ENCODE measurements at places on chromosomes 13 and 19.

GRCh38 chr19:41016488-41017071 lies 25.5 kb downstream of the CYP2B6 start:
- DNase-seq = no peak

DNA sequence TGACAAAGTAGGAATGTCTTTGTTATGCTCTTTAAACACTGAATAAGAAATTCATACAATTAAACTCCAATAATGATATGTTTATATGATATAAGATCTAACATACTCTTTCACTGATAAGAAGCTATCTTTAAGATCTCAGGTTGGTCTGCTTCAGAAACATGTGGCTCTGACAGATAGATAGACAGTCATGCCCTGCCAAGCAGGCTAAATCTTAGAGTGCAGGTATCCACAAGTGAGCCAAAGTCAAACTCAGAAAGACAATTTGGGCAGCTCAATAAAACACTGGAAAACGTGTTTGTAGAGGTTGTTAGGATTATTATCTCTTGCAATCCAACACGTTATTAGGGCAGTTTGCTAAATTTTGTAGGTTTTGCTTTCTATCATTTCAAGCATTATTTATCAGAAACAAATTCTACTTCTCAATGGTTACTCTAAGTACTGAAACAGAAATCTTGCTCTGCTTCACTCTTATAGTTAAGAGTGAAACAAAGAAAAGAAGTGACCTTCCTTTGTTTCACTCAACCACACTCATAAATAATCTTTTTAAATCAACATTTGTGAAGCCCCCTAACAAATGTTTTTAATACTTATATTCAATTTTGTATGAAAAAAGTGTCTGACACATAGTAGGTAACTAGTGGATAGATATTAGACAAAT lies 1255.6 kb downstream of the DIAPH3 start:
- no peak for DNase-seq

DNA sequence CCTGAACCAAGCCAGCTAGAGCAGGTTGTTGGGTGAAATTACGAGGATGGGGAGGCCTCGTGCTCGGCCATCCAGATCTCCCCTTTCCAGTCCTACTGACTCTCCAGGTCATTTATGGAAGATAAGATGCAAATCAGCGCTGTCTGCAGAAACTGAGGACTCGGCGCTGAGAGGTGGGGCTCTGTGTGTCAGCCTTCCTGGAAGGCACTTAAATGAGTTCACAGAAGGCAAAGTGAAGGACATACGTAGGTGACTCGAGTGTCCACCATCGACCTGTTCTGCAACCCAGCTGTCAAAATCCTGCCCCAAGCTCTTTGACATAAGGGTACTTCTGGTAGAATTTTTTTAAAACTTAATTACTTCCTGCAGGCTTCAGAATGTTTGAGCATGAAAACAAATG lies 86.4 kb downstream of the RAB20 start:
- DNase-seq = no peak

DNA sequence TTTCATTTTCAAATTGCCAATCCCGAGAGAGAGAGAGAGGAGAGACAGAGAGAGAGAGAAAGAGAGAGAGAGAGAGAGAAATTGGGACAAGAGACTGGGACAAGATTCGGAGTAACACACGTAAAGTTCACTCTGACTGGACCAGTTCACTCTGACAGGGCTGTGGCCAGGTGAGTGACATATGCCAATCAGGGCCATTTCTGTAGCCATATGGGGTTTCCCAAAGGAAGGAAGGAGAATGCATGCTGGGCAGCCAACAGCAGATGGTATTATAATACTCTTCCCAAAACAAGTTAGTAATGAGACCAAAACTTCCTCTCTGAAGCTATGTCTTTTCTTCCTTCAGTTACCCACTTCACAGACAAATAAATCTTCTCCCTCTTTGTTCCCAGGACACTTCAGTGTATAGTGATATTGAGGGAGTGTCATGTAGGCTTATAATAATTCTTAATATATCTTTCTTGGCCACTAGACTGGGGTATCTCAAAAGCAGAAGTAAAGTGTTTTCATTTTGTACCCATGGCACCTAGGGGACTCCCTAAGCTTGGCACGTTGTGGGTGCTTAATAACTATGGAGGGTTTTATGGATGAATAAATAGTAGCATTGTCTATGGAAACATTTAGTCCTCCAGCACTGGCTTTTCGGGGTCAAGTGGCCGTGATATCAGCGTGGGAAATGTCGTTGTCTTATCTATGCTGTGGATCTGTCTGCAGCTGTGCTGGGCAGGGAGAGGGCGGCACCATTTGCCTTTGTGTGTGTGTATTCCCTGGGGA lies 51.6 kb downstream of the SERP2 start:
- no peak for DNase-seq

DNA sequence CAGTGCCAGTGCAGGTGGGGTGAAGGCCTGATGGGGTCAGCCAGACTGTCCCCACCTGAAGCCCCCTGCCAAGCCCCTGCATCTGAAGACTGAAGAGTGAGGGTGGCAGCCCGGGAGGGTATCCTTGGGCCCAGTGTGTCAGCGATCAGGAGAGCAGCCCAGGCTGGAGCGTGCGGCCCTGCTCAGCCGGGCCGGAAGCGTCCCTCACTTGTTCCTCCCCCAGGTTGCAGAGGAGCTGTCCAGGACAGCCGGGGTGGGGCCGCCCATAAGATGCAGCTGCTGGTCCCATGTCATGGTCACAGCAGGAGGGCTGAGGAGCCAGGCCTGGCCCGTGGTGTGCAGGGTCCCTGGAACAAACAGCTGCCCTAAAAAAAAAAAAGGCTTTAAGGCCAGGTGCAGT lies 55.4 kb downstream of the KDM4B start:
- no peak for DNase-seq

GRCh38 chr13:103895835-103896531 lies 829.8 kb upstream of the SLC10A2 start:
- DNase-seq = no peak

DNA sequence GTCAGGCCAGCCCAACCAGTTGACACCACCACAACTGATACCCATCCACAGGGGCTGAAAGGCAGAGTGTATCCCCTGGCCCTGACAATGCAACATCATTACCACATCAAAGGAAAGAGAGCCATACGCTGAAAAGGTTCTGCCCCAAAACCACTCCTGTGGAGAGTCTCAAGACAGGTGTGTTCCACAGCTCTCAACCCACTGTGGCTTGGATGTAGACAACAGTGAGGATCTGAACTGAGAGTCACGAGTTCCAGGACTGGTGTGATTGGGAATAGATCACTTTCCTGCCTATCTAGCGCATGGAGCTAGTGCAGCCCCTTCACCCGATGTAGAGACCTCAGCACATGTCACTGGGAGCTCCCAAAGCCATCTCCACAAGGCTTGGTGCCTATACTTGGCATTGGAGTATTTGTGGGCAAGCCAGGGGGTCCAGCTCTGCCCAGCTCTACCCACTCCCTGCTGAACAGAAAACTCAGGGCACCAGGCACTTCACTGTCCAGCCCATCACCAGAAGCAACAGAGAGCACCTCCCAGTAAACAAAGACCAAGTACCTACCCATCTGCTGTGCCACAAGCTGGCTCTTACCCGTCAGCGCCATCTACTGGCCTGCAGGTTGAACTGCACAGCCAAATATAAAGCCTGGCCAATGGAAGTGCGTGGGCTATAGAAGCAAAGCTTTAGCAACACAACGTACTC lies 579.5 kb downstream of the UQCRFS1 start:
- DNase-seq = peak; percentile 33

- DNase-seq = no peak
Observed at GRCh38 chr13:83692800-83693199, 189.5 kb downstream of the SLITRK1 start.

DNA sequence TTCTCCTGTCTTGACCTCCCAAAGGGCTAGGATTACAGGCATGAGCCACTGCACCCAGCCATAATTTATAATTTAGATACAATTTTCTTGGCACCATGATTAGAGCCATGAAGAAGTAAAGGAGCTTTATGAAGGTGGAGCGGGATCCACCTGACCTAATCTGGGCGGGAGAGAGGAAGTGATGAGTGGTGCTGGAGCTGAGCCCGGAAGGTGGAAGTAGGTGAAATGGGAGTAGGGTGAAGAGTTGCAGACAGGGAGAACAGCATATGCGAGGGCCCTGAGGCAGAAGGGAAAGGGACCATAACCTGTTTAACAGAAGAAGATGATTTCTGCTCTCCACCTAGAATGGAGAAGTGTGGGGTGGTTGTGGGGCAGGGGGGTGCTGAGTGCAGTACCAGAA lies 4.2 kb downstream of the BLOC1S3 start:
- no peak for DNase-seq

DNA sequence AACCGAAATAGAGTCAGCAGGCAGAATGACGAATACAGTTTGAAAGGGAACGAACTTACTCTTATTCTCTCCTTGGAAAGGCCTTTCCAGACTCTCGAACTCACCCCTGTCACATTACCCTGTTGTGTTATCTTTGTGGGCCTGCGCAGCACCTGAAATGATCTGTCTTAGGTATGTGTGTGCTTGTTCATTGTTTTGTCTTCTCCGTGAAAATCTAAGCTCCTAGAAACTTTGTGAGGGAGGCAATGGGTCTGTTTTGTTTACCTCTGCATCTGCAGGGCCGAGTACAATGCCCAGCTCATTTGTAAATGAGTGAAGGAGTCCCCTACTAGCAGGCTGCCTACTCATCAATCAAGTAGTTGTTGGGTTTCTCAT lies 19.6 kb downstream of the HMGB1 start:
- no peak for DNase-seq

- no peak for DNase-seq
Observed at GRCh38 chr19:58428617-58429016, 11.3 kb downstream of the ZNF132 start.

- no peak for DNase-seq
Observed at GRCh38 chr19:24029941-24030636, 56.9 kb upstream of the ZNF254 start.

GRCh38 chr19:46552891-46553290 lies 48.2 kb upstream of the CALM3 start:
- DNase-seq = no peak

GRCh38 chr13:51500687-51501086 lies 47.9 kb upstream of the INTS6 start:
- no peak for DNase-seq

- DNase-seq = no peak
Observed at GRCh38 chr13:78372581-78372980, 230.8 kb downstream of the POU4F1 start.

DNA sequence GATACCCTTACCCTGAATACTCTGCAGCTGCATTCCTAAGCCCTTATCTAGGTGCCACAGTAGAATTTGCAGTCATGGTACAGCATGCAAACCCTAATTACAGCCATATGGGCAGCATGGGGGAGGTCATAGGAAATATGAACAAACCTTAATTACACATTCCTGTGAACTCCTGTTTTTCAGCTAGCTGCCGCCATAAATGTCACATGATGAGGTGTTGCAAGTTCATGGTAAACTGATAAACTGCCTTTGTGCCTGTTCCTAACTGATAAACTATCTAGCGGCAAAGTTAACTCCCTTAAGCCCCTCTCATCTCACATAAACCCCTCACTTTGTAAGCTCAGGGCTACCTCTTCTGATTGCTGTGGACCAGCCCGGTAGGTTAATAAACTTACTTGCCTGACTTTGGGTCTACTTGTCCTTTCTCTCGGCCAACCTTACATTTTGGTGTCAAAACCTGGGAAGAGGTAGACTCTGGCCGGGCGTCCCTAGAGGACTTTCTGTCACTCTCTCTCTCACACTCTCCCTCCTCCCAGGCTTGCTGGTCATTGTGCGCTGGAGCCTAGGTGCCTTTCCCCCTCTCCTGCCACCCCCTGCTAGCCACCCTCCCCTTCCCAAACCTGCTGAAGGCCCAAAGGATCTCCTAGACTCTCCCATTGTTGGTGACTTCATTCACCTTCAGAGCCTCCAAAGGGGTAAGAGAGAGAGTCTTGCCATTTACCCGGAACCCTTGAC lies 43.3 kb downstream of the ZNF93 start:
- no peak for DNase-seq

DNA sequence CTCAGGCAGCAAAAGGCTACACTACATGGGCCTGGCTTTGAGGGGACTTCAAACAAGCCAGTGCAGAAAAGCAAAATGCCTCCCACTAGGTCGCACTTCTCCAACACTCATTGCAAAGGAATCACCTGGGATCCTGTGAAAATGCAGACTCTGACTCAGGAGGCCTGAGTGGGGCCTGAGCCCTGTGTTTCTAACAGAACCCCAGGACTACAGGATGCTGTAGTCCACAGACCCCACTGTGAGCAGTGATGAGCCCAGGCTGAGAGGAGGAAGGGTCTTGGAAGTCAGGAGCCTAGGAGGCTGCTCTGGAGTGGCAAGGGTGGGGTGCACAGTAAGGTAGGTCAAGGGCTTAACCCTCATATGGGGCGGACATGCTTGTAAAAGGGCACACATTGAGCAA lies 46.7 kb upstream of the SERP2 start:
- DNase-seq = no peak

- no peak for DNase-seq
Observed at GRCh38 chr19:35556846-35557538, 6.5 kb downstream of the ATP4A start.

DNA sequence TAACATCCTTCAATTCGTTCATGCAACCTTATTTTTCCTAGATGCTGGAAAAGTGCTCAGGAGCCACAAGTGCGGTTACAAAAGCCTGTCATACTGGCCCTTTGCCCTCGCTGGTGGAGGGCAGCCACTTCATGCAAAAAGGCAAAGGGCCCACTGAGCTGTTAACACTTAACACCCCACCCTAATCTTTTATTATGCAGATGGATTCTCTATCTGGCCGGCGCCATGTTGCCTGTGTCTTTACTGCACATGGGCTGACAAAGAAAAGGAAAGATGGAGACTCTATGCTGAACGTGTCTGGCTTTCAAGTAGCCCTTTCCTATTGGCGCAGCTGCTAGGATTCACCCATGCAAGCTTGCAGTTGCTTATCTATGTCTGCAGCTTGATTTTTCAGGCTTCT lies 10.8 kb downstream of the OR7D2 start:
- DNase-seq = no peak

DNA sequence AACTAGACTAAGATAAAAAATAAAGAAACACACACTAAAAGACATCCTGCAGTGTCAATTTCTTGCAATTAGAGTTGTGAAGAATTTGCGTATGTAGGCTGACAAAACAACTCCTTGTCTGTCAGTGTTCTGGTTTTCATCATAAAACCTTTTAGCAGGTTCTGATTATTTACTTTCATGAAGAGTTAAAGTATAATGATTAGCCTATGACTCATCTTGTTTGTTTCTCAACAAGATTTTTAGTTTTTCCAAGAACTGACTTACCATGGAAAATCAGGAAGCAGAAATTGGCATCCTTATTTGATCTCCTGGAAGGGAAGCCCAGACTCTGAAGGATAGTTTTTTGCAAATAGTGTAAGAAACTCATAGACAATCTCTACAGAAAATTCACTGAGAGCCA lies 848.7 kb upstream of the PCDH9 start:
- no peak for DNase-seq

DNA sequence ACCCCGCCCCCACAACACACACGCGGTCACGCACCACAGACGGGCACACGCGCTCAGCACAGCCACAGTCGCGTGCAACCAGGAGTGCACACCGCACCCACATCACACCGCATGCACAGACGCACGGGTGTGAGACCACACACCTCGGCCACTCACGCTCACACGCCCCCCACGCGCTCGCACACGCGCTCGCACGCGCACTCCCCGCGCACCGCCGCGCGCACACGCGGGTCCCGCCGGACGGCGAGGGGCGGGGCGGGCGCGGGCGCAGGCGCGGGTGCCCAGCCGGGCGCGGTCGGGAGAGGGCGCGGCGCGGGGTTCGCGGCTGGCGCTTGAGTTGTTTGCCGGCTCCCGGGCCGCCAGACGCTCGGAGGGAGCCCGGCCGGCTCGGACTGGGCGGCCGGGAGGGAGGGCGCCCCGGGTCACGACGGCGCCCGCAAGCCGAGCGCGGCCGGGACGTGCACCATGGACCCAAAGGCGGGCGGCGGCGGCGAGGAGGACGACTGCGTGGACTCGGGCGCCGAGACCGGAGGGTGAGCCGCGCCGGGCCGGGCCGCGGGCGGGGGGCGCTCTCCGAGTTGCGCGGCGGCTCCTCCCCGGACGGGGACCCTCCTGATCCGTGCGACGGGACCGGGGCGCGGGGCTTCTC lies at the start of gene FAM124A:
FAM124A (plus strand) TSS at position 362 of the 649 bp plus-strand sequence; CDS start at position 466, 104 bp downstream.
- DNase-seq = peak; percentile 21

Data from CD4-positive, alpha-beta T cell treated with Interleukin-21 for 1 hour (primary cell).